Activated T-cell treated with anti-CD3 and anti-CD28 coated beads for 1 hour (primary cell): ENCODE measurements at places on chromosomes 5 and 9.

DNA sequence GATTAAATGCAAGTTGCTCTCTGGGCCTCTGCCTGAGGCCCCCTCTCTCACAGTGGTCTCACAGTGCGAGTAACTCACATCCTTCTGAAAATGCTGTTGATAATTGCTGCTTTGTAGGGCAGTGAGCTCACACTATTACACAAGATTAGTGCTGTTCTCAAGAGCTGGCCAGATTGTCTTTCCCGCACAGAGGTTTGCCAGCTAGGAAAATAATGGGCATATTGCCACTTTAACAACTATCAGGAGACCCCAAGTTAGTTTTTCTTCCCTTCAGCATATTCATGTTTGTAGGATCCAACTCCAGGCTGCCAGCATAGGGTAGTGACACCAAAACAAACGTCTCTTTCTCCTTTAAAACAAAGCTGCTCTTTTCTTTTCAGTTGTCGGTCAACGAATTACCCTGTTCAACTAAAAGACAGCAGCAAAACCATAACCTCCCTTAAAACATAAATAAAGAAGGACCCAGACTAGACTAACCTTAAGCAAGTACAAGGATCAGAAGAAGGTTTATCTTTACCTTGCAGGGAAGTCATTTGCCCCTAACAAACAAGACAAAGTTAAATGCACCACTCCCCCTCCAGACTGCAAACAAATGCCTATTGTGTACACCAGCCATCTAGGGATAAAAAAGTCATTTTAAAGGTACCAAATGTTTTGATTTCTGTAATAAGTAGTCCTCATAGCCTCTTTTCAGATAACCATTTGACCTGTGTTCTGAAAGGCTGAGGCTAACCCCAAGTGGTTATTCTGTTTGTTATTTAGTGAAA lies 91.4 kb downstream of the VCAN start:
- DNase-seq = no peak

GRCh38 chr9:69674716-69675438 lies 2.7 kb upstream of the APBA1 start:
- DNase-seq = no peak

GRCh38 chr5:160020266-160020770 lies 11.4 kb downstream of the TTC1 start:
- DNase-seq = no peak

- no peak for DNase-seq
Measured at GRCh38 chr5:11724940-11725339, 179.3 kb downstream of the CTNND2 start.

DNA sequence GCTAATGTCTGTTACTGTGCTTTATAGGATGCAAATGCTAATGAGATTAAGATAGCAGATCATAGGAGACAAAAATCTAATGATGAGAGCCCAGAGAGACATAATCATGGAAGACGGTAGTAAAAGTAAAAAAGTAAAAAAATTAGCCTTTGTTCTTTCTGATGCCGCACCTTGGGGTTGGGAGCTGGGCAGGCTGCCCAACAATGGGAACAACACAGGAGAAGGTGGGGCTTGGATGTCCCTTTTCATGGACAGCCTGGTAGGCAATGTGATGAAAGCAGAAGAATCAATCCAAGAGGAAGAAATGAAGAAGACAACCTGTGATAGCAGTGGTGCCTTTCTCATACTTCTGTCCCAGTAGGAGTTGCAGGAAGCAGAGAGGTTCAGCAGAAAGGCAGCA lies 57.2 kb downstream of the RAB14 start:
- no peak for DNase-seq

DNA sequence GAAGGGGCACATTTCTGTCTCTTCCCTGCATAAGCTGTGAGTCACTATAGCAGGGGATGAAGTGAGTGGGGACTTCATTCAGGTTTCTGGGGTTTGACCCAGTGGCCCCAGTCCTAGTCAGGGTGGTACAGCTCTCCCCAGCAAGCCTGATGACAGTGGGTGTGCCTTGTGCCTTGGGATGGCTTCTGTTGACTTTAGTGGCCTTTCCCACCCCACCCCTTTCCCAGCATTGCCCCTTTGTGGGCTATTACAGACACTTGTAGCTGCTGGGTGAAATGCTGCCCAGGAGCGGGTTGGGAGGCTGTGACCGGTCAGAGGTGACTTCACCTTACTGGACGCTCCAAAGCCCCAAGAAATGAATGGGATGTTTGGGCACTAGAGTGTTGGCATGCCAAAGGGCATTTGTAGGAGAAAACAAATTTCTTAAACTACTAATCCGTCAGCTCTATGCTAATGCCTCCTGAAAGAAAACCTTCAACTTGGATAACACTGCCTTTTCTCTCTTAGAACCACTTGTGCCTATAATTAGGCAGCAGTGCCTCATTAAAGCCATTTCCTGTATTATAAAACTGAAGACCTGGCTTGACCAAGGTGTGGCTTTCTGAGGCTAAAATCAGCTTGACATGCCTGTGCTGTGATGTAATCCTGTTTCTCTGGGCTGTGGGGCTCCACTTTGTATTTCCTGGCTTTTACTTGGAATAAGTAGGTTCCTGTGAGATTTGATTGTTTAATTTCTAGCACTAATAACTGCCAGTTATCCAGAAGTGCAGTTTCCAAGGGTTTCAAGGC lies 119.0 kb upstream of the SLC25A48 start:
- no peak for DNase-seq

- DNase-seq = no peak
Measured at GRCh38 chr5:37804401-37804800, 35.4 kb downstream of the GDNF start.

DNA sequence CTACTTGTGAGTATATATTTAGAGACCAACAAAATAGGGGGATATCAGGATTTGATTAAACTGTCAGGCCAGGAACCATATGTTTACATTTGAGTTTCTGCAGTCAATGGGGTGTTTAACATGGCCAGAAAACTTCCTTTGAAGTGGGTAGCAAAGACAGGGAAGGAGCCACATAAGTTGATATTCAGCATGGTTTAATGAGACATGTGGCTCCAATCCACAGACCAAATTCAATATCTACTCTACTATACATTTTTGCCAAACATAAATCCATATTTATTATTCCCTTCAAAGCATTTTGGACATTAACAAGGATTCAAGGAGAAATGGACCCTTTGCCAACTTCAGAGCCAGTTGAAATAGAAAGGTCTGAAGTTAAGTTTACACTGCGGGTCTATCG lies 99.8 kb downstream of the TAF11L14 start:
- DNase-seq = no peak

GRCh38 chr5:170278611-170279458 lies 18.7 kb downstream of the LCP2 start:
- DNase-seq = peak; percentile 71

DNA sequence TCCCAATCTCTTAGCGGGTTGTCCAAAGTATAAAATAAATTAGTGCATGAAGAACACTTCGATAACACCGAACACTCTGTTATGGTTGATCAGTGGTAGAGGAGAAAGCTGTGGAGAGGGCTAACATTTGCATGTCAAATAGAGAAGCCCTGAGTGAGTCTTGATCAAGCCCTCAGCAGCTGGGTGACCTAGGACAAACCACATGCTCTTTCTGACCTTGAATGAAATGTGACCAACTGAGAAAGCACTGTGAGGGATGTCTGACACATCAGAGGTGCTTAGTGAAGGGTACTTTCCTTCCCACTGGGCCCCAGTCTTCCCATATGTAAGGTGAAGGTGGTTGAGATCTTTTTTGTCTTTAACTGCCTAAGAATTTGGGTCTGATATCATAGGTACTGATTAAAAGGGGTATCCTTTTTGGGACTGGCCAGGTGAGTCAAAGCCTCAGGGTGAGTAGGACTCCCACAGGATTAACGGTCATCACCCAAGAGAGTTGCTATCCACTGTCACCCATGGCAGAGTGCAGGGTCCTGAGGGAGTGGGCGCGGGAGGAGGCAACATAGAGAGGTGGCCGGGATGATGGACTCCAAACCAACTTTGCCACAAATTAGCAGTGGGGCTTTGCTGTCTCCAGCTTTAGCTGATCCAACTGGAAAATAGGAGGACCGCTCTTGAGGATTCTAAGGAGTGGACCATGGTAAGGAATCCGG lies 53.5 kb downstream of the KIF4B start:
- DNase-seq = no peak

DNA sequence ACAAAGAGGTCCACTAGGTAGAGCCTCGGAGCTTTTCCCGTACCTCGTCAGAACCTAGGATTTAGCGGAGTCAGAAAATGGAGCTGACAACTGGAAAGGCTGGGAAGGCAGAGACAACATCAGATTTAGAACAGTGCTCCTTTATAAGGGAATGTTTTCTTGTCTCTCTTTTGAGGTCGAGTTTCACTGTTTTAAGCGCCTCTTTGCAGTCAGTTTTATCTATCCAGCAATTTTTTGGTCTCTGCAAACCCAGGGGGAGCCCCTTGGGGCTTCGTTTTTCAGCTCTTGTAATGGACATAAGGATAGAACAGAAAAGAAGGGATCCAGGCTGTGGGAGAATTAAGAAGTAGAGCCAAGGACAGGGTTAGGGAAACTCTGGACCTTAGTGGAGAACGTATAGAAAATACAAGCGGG lies 80.5 kb downstream of the FNBP1 start:
- DNase-seq = no peak

- peak; percentile 79 for DNase-seq
Measured at GRCh38 chr5:112921833-112922817, at the start of gene REEP5. REEP5 (minus strand) TSS chr5:112922227; CDS start chr5:112922190, 37 bp downstream.

GRCh38 chr5:133114166-133114932 lies 62.5 kb downstream of the HSPA4 start:
- DNase-seq = no peak

GRCh38 chr5:171367424-171368370 lies 20.0 kb upstream of the NPM1 start:
- no peak for DNase-seq

DNA sequence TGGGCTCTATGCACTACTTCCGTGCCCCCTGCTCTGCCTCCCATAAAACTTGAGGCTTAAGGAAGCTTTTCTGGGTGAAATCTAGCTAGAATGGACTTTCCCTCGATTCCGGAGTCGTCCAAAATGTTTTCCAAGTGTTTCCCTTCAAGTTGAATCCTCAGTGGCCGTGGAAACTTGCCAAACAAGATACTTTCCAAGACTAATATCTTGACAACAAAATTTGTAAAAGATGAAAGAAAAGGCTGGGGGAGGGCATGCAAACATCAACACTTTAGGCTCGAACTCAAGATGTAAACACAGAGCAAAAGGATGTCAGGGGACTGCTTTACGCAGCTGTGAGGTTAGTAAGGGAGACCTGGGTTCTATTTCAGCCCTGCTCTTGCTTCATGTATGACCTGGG lies 482.8 kb upstream of the KLF4 start:
- DNase-seq = no peak

GRCh38 chr5:21623831-21624230 lies 1229.3 kb downstream of the CDH12 start:
- no peak for DNase-seq

DNA sequence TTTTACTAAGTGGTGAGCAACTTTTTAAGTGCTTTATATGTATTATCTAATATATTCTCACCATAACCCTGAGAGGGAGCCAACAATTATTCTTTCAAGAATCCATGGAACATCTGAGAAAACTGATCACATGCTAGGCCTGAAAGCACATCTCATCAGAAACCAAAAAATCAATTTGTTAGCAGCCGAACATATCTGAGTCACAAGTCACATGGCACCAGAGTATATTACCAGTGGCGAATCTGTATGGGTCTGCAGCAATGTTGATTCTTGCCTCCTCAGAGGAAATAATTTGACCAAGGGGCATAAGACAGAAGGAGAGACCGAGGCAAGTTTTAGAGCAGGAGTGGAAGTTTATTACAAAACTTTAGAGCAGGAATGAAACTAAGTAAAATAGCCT lies 25.3 kb upstream of the SIL1 start:
- DNase-seq = no peak

GRCh38 chr9:75087289-75087823 lies 599 bp downstream of the NMRK1 start:
- DNase-seq = peak; percentile 25

DNA sequence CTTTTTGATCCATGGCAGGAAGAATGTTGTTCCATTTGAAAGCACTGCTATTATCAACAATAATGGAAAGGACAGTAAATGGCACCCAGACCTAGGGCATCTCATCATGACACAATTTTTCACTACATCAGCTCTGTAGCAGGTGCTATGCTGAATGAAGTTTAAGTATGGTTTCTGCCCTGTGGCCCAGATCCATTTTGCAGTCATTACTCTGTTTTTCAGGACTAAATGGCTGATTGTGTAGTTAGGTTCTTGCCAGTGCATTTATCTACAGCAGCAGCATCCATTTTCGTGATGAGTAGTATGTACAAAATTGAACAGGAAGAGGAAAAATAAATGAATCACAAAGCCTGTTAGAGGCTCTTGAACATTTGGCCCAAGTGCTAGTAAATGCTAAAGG lies 270.5 kb upstream of the CD180 start:
- DNase-seq = no peak

GRCh38 chr5:176527246-176528222 lies 9.7 kb downstream of the RNF44 start:
- no peak for DNase-seq

- no peak for DNase-seq
Measured at GRCh38 chr5:37412515-37412914, 33.4 kb downstream of the WDR70 start.

DNA sequence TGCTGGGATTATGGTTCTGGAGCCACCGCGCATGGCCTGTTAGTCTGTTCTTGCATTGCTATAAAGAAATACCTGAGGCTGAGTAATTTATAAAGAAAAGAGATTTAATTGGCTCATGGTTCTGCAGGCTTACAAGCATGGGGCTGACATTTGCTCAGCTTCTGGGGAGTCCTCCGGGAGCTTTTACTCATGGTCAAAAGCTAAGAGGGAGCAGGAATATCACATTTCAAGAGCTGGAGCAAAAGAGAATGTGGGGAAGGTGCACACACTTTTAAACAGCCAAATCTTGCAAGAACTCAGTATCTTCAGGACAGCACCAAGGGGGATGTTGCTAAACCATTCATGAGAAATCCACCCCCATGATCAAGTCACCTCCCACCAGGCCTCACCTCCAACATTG lies 12.1 kb downstream of the JAK2 start:
- DNase-seq = no peak

GRCh38 chr5:179516221-179516620 lies 34.1 kb upstream of the RUFY1 start:
- DNase-seq = no peak

DNA sequence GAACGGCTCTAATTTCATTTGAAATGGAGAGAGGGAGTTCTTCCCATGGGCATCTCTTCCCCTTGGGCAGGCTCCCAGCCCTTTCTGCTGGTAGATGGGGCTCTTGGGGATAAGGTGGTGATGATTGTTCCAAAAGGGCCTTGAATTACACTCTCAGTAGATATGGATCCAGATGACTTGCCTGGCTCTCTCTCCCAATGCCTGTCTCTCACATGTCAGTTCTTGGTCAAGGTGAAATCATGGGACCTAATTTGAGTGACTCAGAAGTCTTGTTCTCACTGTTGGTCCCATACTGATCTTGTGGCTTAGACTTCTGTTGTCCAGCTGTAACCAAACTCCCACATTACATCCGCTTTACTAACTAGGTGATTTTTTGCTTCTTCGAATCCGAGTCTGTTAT lies 317.0 kb upstream of the RFX3 start:
- DNase-seq = no peak

- no peak for DNase-seq
Measured at GRCh38 chr5:123598028-123598689, 86.2 kb downstream of the CSNK1G3 start.
